ENCODE measurements at places on chromosomes 6 and 20.

GRCh38 chr6:722608-723007 is 29.7 kb upstream of the EXOC2 start:
- no peak for DNase-seq

DNA sequence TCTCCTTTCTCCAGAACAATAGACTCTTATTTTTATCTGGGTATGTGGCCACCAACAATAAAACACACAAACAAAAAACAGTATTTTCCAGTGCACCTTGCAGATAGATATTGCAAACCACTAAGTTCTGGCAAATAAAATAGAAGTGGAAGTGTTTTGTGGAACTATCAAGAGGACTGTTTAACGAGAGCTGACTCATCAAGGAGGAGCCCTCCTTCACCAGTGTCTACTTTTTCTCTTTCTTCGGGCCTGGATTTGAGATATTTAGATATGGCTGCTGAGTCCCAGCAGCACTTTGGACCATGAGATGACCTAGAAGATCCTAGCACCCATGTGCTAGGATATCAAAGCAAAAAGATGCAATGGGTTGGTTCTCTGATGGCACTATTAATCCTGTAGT is 154.7 kb downstream of the AIG1 start:
- DNase-seq: no peak

DNA sequence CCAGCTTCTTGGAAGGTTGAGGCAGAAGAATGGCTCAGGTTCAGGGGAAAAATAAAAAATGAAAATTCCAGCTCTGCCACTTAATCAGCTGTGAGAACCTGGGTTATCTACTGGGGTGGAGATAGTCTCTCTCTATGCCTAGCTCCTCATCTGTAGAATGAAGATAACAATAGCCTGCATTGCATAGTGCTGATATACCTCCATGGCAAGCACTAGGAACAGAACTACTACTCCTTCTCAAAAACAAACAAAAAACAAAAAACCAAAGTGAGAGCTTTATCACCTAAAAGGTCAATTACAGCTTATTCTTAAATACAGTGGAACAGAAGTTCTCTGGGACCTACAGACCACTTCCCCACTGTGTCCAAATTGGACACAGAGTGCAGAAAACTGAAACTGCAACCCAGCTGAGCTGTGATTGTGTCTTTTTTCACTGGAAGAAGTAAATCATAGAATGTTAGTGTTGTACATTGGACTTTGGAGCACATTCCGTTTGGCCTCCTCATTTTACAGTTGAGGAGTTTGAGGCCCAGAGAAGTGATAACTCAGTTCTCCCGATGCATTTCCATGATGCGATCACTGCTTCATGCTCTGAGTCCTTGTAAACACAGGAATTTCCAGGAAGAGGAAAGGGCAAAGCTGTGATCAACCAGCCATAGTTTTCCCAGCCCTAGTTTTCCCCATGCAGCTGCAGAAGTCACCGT is 23.3 kb downstream of the MTFR2 start:
- no peak for DNase-seq

GRCh38 chr6:72890671-72891070 is 268.8 kb downstream of the KCNQ5 start:
- no peak for DNase-seq

- DNase-seq: no peak
These were observed 235.1 kb downstream of the ZFAND3 start for GRCh38 chr6:38054527-38055202.

GRCh38 chr6:137776256-137776655 is 90.8 kb upstream of the TNFAIP3 start:
- no peak for DNase-seq

DNA sequence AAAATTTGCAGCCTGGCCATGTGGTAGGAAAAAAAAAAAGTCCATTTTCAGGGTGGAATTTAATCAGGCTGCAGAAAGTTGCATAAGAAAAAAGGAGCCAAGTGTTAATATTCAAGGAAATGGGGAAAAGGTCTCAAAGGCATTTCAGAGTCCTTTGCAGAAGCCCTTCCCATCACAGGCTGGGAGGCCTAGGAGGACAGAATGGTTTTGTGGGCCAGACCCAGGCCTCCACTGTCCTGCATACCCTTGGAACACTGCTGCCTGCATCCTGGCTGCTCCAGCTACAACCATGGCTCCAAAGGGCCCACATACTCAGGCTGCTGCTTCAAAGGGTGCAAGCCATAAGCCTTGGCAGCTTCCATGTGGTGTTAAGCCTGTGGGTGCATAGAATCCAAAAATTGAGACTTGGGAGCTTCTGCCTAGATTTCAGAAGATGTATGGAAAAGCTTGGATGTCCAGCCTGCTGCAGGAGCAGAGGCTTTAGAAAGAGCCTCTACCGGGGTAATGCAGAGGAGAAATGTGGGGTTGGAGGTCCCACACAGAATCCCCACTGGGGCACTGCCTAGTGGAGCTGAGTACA is 239.0 kb upstream of the STXBP5 start:
- no peak for DNase-seq

GRCh38 chr20:50381771-50382593 is 128.2 kb upstream of the PTPN1 start:
- no peak for DNase-seq

GRCh38 chr6:32969685-32970412 is 1.5 kb downstream of the BRD2 start:
- DNase-seq: peak; percentile 73
